ENCODE measurements at places on chromosomes 1 and 21.

DNA sequence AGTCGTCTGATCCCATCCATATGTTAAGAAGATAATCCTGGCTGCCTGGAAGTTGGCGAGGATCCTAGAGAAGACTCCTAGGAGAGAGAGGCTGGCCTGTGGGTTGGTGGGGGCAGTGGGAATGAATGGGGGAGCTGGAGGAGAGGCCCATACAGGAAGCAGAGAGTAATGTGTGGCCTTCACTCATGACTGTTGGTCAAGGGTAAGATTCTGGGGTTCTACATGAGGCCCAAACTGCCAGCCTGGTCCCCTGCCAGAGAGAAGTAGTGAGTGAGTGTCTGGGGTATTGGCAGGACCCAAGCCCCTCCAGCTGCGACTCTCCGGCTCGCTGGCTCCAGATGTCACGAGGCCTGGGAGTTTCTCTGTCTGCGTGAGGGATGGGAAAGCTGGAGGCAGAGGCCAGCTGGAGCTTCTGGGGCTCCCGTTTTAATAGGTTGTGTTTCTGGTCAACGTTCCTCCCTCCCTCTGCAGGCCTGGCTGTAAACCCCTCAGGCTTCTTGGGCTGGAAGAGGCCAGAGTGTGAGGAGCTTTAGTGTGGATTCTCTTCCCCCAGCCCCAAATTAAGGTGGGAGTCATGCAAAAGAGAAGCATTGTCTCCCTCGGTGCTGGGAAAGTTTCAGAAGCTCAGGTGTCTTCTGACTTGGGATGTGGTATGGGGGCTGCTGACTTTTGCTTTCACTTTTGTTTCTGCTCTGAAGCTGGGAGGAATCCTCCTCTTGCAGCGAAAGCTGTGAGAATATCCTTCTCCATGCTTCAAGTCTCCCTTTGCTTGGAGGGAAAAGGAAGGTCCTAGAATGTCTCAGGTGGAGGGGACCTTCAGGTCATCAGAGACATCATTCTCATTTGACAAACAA is 2.6 kb downstream of the TMEM51 start:
- DNase-seq: no peak

DNA sequence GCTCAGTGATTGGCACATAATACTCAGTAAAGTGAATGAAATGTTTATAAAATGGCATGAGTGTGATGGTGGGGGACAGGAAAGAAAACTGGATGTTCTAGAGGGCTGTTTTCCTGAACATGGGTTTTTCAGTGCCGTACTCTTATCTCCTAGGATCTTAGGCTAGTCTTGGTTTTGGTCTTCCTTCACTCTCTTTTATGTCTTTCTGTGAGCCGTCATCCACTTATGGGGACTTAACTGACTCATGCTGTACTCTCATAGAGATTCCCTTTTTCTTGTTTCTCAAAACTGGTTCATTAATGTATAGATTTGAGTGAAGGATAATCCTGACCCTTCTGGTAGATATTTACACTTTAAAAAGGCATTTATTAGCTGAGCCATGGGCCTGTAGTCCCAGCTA is 16.6 kb downstream of the AGO3 start:
- DNase-seq: no peak

DNA sequence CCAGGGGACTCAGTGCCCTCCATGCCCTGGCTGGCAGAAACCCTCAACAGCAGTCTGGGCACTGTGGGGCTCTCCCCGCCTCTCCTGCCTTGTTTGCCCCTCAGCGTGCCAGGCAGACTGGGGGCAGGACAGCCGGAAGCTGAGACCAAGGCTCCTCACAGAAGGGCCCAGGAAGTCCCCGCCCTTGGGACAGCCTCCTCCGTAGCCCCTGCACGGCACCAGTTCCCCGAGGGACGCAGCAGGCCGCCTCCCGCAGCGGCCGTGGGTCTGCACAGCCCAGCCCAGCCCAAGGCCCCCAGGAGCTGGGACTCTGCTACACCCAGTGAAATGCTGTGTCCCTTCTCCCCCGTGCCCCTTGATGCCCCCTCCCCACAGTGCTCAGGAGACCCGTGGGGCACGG is 2.8 kb upstream of the TAS1R3 start:
- DNase-seq: no peak

GRCh38 chr1:22932803-22933470 is 39.7 kb downstream of the LACTBL1 start:
- DNase-seq: no peak

DNA sequence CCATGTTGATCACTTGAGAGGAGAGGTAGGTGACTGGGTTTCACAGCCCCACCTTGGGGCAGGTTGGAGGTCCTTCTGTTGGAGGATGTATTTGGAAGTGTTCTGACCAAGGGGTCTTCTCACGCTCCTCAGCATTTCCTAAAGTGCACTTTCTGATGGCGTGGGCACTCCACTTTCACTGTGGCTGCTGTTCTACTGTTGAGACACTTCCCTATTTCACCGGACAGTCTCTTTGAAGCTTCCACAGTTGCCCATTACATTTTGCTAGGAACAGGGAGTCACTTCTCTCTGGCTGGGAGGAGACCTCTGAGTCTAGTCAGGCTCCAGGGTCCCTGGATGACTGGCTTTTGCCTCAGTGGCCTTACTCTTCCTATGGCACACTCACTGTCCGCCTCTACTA is 180.0 kb upstream of the LMO4 start:
- DNase-seq: no peak

- peak; percentile 65 for DNase-seq
Measured at GRCh38 chr1:227766015-227766634, 30.9 kb downstream of the SNAP47 start.

GRCh38 chr1:54947540-54947939 is 32.9 kb upstream of the TMEM61 start:
- no peak for DNase-seq

GRCh38 chr1:911875-912739 is 11.6 kb upstream of the SAMD11 start:
- no peak for DNase-seq

DNA sequence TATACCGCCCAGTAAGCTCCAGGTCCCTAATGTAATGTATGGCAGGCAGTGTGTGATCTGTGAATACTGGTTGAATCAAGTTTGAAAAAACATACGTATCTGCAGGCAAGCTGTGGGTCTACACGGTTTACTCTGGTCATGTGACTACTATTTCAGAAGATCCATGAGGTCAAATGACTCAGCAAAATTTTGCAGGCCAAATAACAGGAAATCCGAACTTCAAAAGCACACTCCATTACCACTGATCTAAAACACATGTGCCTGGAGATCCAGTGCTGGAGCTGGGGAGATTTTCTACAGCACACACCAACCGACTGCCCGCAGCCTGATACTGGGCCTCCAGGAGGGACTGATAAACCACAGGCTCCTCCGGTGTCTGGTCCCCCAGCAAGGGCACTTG is 64.5 kb upstream of the SLC44A3 start:
- no peak for DNase-seq

GRCh38 chr1:153647346-153647714 is 11.2 kb upstream of the SNAPIN start:
- DNase-seq: no peak

- DNase-seq: peak; percentile 62
Measured at GRCh38 chr1:44318097-44319088, 36.7 kb downstream of the ERI3 start.

DNA sequence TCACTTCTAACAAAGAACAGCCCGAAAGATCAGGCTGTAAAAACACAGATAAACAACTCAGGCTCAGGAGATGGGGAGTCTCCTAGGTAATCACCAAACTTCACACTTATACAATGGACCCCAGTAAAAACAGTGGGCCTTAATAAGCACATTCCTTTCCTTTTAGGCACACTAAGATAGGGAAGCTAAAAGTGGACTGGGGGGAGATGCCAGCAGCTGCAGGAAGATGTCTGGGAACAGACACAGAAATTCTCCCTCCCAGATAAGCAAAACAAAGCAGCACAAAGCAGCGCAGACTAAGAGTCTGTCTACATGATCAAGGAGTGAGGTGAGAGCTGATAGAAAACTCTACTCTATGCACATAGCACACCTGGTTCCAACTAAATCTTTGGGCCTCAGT is 29.0 kb upstream of the CTBS start:
- no peak for DNase-seq

DNA sequence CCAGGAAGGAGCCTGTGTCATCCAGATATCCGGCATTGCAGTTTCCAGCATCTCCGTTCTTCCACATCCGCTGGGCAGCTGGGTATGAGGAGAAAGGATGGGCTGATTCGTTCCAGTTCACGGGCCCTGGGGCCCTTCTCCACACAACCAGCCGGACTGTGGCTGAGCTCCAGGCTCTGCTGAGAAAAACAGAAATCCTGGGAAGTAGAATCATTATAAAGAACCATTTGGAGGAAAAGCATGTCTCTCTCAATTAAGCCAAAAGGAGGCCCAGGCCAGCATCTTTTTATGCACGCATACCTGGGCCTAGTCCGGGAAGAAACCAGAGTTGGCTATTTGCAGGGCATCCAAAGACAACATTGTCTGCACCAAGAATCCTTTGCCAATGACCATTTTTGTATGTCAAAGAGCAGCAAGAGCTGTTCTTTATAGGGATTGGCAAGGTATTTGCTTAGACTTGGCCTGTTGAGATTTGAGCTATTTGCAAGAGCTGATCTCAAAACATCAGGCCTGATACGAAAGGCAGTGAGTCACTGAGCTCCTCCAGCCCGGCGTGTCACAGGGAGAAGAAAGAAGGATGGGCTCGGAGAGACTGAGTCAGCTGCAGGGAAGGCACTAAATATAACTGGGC is 84.9 kb upstream of the ARHGEF16 start:
- DNase-seq: no peak

- DNase-seq: no peak
Measured at GRCh38 chr1:11787251-11787803, 18.4 kb downstream of the MTHFR start.

DNA sequence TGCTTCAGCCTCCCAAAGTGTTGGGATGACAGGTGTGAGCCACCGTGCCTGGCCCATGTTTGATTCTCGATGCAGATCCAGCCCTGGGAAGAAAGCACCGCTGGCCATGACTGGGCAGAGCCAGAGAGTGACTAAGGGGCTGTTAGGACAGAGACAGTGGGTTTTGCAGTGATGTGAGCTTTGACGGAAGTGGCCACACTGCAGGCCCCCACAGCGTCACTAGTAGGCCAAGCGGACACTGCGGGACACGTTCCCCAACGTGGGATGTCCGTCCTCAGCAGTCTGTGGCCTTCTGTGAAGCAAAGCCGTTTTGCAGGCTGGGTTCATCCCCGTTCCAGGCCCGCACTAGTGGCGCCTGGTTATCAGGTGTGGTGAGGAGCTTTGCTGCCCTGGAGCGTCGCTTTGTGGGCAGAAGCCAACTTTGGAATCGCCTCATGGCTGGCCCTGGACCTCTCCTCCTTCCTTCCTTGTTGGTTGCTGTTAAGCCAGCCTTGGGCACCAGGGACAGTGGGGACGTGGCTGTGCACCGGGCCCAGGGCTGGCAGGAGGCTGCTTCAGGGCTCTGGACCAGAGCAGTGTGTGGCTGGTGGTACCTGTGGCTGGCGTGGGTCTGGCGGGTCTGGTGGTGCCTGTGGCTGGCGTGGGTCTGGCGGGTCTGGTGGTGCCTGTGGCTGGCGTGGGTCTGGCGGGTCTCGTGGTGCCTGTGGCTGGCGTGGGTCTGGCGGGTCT is 41.2 kb downstream of the SKI start:
- no peak for DNase-seq

- no peak for DNase-seq
Measured at GRCh38 chr1:218748071-218748470, 402.9 kb downstream of the TGFB2 start.

DNA sequence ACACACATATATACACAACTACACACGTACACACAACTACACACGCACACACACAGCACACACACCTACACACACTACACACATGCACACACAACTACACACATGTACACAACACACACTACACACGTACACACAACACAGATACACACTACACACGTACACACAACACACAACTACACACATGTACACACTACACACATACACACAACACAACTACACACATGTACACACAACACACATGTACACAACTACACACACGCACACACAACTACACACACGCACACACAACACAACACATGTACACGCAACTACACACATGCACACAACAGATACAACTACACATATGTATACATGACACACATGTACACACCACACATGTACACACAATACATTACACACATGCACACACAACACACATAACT is 318.1 kb downstream of the CAMTA1 start:
- no peak for DNase-seq

DNA sequence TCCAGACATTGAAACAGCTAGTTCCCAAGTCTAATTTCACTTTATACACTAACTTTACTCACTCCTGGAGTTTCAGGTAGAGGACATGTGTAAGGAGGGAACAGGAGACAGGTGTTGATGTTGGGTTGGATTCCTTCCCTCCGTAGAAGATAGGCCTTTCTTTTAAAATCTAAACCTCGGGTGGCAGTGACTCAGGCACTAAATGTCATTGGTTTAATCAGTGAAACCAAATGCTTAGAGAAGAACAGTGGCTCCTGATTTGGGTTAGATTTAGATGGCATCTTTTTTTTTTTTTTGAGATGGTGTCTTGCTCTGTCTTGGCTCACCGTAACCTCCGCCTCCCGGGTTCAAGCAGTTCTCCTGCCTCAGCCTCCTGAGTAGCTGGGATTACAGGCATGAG is 7.2 kb downstream of the CAP1 start:
- DNase-seq: no peak

GRCh38 chr1:31848381-31848897 is 32.6 kb upstream of the SPOCD1 start:
- peak; percentile 39 for DNase-seq

GRCh38 chr1:60727552-60727951 is 354.8 kb upstream of the NFIA start:
- no peak for DNase-seq

- no peak for DNase-seq
Measured at GRCh38 chr1:75469586-75470173, 141.2 kb downstream of the SLC44A5 start.

GRCh38 chr1:159826441-159827101 is at the start of gene SLAMF8:
SLAMF8 (plus strand) TSS chr1:159826873; CDS start chr1:159826899, 26 bp downstream.
- DNase-seq: peak; percentile 42

DNA sequence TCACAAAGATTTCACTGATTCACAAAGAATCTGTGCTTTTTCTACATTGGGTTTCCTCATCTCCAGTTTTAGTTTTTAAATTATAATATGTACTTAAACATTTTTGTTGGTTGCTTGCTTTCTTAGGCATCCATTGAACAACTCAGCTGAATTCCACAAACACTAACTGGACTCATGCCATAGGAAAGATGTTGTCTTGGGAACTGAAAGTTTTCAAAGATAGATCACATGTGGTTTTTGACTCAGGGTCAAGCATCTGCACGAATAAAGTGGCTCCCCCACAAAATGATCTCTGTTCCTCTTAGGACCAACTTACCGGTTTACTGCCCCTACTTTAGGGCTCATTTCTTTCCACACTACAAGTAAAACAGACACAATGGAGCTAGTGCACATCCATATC is 3.1 kb upstream of the KRTAP21-1 start:
- no peak for DNase-seq

DNA sequence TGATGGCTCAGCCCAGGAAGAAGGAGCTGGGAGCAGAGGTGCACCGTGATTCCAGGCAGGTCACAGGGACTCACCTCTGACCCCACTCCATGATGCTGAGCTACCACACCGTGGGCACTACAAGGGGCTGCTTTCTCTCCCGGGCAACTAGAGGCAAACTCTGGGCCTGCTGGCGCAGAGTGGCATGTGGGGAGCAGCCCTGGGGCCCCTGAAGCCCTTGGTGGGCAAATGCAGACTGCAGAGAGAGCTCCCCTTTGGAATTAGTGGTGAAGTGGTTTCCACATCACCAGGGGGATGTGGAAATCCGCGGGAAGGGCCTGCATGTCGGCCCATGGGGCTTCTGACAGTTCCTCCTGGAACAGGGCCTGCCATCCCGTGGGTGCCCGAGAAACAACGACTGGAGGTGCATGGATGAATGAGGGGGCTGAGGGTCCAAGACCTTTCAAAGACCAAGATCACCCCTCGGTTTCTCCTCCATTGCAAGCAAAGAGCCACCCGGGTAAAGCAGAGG is 11.8 kb upstream of the MMEL1 start:
- no peak for DNase-seq
